ENCODE measurements at places on chromosomes 1 and 21.

DNA sequence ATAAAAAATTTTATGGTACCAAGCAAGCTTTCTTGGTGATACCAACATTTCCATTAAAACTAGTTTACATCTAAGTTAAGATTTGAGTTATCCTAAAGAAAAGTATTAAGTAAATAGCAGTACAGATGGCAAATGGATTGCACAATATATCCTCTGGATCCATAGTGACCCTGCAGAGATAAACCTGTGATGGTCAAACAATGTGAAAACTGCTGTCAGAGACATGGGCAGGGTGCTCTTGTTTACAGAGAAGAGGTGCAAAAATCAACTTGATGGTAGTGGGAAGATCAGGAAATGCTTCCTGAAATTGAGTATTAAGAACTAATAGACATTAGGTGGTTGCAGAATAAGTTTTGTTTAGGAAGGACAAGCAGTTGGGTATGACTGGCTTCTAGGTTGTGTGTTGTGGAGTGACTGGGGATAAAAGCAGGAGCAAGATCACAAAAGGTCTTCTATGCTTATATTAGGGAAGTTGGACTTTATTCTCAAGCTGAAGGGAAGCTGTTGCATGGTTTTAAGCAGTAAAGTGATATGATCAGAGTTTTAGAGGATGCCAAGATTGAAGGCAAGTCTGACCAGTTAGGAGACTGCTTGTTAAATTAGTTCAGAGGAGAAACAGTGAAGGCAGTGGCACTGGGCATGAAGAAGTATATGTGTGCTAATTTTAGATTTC lies 9.9 kb downstream of the TTC3 start:
- DNase-seq, result no peak

DNA sequence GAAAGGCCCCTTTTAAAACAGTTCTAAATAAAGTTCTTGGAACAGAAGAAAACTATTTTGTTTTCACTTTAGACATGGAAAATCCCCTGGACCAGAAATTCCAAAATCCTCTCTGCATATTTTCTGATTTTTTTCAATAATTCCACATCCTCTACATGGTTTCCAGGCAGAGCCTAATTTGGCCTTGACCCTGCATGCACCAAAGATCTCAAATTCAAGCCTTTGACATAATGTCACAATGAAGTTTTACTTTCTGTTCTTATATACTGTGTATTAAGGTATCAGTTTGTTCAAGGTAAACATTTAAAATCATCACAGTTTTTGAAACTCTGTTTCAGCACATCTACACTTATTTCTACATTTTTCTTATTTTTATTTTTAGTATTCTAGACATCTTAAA lies 12.2 kb upstream of the NPL start:
- DNase-seq, result no peak

- no peak for DNase-seq
Measured at GRCh38 chr1:224689374-224689773, 73.3 kb downstream of the CNIH3 start.

GRCh38 chr1:211318576-211319280 lies 7.9 kb upstream of the TRAF5 start:
- no peak for DNase-seq
